ENCODE measurements at places on chromosomes 6 and 20.

GRCh38 chr6:12776291-12776690, 59.7 kb downstream of the PHACTR1 start:
- DNase-seq: peak; percentile 15

DNA sequence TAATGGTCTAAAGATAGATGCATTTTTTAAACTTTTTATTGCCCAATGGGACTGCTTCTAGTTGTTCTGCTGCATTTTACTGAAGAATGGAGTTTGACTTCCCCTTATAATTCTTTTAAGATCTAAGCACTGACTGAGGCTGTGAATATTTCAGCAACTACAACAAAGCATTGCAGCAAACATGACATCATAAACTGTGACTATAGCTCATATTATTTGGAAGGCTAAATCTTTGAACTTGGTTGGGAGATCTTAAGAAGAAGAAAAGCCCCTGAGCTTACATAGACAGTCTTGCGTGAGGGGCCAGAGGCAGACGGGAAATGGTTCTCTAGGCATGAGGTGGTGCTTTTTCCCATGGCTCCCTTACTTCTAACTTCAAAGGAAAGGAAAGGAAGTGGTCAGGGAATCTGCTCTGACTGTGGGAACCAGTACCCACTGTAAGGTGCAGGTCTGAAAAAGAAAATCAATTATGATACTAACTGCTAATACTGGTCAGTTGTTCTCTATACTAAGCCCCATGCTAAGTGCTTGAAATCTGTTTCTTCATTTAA, 14.8 kb downstream of the HEY2 start:
- no peak for DNase-seq

DNA sequence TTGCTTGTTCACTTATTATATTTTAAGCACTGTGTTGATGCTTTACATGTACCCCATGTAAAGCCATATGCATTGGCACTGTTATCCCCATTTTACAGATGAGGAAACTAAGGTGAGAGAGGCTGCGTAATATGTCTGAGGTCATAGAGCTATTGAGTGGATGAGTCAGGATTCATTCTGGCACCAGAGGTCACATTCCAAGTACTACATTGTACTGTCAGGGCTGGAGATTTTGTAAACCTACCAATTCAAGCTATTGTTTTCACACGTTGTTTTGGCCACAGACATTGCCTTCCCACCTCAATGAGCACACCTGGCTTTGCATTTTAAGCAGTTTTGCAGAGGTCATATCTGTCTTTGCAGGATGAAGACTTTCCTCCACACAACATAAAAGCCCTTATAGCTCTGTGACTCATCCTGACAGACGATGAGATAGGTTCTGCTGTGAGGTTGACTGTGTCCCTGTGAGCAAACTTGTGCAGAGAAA, 33.2 kb downstream of the ANKS1A start:
- DNase-seq: no peak

DNA sequence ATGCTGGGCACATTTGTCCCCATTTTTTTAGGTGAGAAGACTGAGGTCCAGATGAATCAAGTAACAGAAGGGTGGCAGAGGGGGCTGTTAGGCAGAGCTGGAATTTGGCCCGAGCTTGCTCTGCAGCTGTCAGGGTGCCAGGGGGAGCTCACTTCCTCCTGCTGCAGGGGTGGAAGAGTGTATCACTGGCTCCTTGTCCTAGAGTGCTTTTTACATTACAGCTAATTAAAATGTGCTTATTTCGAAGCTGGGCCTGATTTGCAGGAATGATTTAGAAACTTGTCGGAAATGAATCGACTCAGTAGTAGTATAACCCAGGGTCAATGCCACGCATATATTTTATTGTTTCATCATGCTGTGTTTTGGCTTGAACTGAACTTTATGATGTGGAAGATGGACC, 11.1 kb downstream of the TOX2 start:
- no peak for DNase-seq

- DNase-seq: no peak
These were observed 23.3 kb upstream of the ARHGAP18 start for GRCh38 chr6:129733290-129733689.

DNA sequence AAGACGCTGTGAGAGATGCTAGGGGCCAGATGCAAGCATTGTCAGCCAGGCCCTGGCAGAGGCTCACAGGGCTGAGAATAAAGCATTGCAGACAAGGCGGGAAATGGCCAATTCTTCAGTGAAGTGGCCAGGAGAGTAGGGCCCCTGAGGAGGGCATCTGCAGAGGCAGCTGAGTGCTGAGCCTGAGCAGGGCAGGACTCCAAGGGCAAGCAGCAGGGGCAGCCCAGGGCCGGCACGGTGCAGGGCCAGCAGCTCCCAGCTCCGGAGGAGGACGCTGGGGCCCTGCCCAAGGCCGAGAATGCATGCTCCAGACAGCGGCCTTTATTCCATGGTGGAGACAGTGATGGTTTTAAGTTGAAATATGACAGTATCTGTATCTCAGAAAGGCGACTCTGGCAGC, 305.5 kb downstream of the FOXC1 start:
- DNase-seq: no peak

GRCh38 chr6:15491255-15491985, 171.4 kb downstream of the DTNBP1 start:
- no peak for DNase-seq

DNA sequence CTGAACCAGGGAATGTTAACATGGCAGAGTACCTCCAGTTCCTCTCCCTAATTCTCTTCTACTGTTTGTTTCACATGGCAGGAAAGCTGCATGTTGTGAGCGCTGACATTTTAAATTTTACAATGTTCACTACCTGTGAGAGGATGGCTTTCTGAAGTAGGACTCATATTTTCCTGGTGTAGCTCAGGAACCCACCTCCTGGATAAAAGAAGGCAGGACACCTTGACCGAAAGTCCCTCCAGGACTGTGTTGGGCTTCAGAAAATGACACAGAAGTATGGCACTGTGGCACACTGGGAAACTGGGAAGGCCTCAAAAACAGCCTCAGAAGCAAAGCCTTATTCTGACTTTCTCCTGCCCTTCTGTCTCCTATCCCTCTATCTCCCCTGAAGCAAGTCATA, 33.3 kb downstream of the PTPRK start:
- no peak for DNase-seq

- no peak for DNase-seq
These were observed 164.7 kb upstream of the RIMS1 start for GRCh38 chr6:71721642-71722041.

DNA sequence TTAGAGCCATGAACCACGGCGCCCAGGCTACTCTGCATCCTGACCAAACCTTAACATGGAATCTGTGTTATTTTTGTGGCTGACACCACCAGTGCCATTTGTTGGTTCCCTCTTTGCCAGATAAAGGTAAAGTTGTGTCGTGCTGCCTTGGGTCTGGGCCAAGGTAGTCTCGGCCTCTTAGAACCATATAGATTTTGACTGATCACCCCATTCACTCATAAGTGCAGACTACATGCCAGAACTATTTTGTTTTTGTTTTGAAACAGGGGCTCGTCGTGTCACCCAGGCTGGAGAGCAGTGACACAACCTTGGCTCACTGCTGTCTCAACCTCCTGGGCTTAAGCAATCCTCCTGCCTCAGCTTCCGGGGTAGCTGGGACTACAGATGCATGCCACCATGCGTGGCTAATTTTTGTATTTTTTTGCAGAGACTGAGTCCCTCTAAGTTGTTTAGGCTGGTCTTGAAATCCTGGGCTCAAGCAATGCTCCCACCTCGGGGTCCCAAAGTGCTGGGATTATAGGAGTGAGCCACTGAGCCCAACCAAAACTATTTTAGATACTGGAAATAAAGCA, 19.2 kb upstream of the RIPOR3 start:
- DNase-seq: no peak

DNA sequence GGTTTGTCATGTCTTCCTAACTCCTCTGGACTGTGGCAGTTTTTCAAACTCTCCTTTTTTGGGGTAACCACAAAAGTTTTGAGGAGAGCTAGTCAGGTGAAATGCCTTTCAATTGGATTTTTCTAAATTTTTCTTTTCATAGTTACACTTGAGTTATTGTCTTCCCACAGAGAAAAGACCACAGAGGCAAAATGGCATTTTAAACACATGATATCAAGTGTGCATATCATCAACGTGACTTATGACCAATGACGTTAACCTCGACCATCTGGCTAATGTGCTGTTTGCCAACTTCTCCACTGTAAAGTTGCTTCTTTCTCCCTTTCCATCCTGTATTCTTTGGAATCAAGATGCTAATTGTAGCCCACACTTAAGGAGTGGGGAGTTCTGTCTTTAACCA, 41.3 kb upstream of the SNAP25 start:
- no peak for DNase-seq

- DNase-seq: no peak
These were observed 126.5 kb downstream of the ZFAND3 start for GRCh38 chr6:37946057-37946456.

DNA sequence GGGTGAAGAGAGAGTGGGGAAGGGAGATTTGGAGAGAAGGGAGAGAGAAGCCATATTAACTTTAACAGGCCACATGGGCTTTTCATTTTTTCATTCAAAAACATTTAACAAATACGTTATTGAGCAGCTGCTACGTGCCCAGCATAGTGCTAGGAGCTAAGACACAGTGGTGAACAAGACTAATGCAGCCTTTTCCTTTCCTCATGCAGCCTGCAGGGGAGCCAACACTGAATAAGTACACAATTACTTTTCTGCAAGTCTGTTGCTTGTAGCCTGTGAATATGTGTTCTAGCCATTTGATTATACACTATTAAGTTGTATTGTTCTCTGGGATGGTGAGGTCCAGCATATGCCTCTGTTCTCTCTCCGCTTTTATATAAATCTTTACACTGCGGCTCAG, 1.9 kb upstream of the BLOC1S5 start:
- no peak for DNase-seq

- DNase-seq: no peak
These were observed 20.6 kb upstream of the SGK2 start for GRCh38 chr20:43537921-43538877.

GRCh38 chr20:48818481-48818987, 9.3 kb downstream of the PREX1 start:
- no peak for DNase-seq

DNA sequence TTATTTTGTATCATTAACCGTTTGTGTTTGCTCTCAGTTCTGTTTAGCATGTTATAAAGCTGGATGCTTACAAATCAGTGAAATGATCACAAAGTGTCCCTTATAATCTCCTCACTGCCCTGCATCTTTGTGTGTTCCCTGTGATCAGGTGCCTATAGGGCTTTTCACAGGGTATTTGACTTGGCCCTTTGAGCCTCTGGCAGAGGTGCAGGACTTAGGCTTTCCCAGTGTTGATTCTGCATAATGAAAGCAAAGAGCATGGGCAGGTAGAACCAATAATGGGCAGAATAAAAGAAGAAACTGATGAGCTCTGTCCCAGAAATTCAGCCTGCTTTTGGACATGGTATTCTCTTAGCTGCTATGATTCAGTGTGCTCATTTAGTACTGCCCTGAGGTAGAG, 16.9 kb upstream of the PBOV1 start:
- DNase-seq: no peak

DNA sequence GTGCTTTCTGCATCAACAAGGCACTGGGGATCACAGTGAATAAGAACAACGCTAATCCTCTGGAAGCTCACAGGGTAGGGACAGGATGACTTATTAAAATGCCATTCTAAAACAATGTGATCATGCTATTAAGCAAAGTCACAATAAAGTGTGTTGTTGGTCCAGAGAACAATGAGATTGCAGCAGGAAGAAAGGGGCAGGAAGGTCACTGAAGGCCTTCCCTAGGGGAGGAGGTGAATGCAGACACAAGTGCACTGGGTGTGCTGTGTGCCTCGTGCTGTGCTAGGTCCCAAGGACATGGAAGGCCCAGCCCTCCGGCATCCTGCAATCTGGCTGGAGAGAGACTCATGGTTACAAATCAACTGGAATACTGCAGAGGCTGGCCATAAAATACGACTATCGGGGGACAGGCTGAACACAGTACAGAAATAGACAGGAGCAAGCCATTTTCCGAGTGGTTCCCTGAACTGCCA, 55.7 kb downstream of the LYRM4 start:
- no peak for DNase-seq

DNA sequence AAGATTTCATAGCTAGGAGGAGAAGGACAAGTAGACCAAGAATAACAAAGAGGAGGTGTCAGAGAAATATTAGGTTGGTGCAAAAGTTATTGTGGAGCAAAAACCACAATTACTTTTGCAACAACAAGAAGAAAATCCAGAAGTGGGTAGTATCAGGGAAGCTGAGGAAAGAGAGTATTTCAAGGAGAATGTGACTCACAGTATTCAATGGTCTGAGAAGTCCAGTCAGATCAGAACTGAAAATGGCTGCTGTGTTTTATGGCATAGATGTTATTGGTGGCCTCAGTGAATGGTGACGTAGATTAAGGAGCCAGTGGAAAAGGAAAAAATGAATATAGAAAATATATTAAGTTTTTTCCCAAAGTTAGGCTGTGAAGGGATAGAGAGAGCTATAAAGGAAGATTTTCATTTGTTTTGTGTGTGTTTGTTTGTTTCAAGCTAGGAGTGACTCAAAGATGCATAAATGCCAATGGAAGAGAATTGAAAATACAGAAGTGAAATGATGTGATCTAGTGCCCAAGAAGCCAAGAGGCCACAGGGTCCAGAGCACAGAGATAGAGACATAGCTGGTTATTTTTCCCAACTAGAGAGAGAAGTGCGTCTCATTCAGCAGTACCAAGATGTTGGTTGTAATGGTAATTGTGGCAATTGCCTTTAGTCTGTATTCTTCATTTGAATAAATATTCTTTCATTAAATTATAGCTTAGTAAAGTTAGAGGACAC, 112.8 kb downstream of the ADTRP start:
- DNase-seq: no peak

DNA sequence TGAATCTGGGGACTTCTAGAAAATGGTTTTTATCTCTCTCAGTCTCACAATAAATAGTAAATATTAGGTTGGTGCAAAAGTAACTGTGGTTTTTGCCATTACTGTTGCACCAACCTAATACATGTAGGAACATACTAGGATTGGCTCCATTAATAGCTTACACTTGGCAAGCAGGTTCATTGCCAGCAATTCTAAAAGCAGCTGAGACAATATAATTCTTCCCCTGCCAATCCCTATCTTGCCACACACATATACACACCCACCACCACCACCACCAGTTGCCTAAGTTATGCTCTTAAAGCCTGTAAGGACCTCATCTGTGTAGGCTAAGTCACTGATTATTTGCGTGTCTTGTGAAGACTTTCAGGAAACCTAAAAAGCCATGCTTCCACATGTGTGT, 145.1 kb downstream of the KIF16B start:
- no peak for DNase-seq

DNA sequence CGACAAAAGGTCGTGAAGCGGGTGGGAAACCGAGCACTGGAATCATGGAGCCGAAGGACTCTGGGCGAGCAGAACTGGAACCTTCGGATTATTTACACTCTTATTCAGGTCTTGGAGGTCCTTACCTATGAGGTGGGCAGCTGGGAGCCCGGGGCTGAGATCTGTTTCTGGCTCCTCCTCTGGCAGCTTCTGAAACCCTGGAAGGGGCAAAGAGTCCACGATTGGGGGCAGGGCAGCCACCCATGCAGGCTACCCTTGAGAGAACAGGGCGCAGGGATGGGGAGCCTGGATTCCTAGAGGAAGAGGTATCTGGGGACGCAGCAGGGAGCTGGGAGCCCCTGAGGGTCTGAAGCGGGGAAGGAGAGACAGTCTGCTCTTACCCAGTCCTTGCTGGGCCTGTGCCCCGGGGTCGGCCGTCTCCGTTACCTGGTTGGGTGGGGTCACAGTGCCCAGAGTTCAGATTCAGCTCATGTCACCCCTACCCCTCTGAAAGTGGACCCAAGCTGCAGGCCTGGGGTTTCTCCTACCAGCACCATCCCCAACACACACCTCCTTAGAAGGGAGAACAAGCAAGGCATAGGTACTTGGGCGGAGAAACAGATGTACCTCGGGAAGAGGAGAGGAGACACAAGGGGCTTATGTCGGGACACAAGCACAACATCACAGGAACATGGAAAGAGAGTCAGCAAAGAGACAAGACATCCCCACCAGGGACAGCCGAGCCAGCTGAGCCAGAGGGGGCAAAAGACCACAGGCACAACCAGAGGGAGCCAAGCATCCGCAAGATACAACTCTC, 592 bp downstream of the LTB start:
- DNase-seq: no peak

All from iPS DF 19.7 (cell line).